Caco-2 (cell line): ENCODE measurements at places on chromosomes 5 and 9. TPM values are rescaled to one million over a fixed set of nuclear protein-coding genes. Genes with fewer than 3 reads are reported as not detected.

Gene PKD2L2
- not detected in 2 replicates for total RNA-seq

Gene HCN1
- total RNA-seq = not detected in 2 replicates

Gene INSL6
- total RNA-seq = not detected in 2 replicates

DNA sequence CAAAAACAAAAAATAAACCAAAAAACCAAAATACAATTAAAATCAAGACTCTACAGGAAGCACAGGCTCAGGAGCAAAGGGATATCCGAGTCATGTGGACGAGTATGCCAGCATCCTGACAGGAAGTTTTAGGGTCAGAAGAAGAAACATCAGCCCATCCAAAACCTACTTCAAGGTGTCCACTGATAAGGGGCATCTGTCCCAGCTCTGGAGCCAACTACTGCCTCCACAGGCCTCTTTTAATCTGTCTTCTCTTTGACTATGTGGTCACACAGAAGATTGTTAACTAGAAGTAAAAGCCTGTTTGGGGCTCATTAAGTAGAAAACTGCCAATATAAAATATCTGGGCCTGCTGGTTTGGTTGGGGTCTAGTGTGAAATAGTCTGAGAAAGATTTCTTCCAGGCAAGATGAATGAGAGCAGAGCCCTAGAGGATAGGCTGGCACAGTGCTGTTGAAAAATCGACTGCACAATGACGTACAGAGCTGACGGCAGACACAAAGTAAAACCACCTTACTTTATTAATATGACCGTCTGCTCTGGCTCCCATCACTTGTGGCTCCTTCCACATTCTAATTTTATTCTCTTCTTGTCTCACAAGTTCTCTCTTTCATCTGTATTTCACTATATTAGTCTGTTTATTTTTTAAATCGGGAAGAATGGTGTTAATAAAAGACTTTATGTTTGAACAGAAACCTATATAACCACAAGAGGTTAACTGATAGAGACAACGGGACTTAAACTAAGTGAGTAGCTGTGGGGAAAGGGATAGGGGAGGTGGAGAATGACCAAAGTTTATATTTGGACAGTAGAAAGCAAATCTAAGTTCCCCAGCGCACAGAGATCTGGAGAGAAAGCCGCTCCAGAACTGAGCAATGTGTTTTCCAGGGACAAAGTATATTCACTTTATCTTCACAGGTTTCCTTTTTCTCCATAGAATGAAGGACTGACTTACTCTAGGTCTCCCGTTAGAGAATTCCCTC, 22.9 kb upstream of the MSH3 start:
- DNase-seq = no peak

GRCh38 chr9:138015021-138015829, 137.6 kb downstream of the CACNA1B start:
- DNase-seq = no peak

DNA sequence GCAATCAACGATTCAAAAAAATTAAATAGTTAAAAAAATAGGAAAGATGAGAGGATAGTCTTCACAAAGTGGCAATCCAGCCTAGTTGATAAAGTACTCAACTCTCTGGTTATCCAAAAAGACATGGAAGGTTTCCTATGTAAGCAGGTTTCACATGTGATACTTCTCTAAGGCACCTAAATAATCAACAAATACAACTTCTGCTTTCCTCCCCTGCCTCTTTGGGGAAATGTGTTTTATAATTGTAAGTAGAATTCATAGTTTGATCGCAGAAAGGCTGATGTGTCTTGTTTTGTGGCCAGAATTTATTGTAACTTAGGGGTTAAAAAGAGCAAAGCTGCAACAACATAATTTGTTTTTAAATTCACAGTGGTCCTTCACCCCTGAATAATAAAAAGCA, 855.5 kb upstream of the DMAC1 start:
- no peak for DNase-seq

GRCh38 chr5:113182658-113183344, 206.2 kb downstream of the DCP2 start:
- DNase-seq = no peak

DNA sequence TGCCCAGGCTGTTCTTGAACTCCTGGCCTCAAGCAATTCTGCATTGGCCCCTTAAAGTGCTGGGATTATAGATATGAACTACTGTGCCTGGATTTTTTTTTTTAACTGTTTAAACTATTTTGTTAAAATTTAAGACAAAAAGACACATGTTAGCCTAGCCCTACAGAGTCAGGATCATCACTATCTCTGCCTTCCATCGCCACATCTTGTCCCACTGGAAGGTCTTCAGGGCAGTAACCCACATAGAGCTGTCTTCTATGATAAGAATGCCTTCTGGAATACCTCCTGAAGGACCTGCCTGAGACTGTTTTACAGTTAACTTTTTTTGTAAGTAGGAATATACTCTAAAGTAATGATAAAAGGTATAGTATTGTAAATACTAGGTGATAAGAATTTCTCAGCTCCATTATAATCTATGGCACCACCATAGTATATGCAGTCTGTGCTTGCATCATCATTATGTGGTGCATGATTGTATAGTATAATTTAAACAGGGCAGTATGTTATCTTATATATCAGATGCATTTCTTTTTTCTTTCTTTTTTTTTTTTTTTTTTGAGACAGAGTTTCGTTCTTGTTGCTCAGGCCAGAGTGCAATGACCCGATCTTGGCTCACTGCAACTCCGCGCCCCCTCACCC, 52.7 kb downstream of the DENND4C start:
- no peak for DNase-seq

GRCh38 chr5:95989283-95990048, 27.8 kb upstream of the ELL2 start:
- no peak for DNase-seq

- no peak for DNase-seq
Measured at GRCh38 chr9:110782701-110783100, 114.1 kb downstream of the MUSK start.

DNA sequence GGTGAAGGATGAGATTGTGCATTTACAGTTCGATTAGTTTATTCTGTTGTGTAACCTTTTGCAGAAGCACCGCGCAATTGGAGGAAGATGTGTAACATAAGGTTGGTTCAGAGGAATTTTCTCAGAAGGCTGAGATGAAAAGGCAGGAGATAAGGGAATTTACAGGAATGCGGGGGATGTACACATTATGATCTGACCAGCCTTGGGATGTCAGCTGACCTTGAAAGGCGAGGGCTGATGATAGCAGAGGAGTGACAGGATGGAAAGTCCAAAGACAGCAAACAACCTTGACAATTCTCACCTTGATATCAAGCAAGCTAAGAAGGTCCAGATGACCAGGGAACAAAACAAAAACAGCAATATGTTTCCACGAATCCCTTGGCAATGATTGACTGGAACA, 88.8 kb downstream of the OTULIN start:
- peak; percentile 71 for DNase-seq

GRCh38 chr5:112165399-112165798, 253.7 kb downstream of the EPB41L4A start:
- DNase-seq = no peak

- DNase-seq = no peak
Measured at GRCh38 chr5:93805616-93806379, 64.4 kb upstream of the POU5F2 start.

GRCh38 chr9:99824378-99825171, 2.9 kb downstream of the NR4A3 start:
- DNase-seq = peak; percentile 72

- peak; percentile 43 for DNase-seq
Measured at GRCh38 chr5:144467792-144468191, 297.1 kb downstream of the KCTD16 start.
